ENCODE measurements at places on chromosomes 2 and 18. TPM values are rescaled to one million over a fixed set of nuclear protein-coding genes. Genes with fewer than 3 reads are reported as not detected.

DNA sequence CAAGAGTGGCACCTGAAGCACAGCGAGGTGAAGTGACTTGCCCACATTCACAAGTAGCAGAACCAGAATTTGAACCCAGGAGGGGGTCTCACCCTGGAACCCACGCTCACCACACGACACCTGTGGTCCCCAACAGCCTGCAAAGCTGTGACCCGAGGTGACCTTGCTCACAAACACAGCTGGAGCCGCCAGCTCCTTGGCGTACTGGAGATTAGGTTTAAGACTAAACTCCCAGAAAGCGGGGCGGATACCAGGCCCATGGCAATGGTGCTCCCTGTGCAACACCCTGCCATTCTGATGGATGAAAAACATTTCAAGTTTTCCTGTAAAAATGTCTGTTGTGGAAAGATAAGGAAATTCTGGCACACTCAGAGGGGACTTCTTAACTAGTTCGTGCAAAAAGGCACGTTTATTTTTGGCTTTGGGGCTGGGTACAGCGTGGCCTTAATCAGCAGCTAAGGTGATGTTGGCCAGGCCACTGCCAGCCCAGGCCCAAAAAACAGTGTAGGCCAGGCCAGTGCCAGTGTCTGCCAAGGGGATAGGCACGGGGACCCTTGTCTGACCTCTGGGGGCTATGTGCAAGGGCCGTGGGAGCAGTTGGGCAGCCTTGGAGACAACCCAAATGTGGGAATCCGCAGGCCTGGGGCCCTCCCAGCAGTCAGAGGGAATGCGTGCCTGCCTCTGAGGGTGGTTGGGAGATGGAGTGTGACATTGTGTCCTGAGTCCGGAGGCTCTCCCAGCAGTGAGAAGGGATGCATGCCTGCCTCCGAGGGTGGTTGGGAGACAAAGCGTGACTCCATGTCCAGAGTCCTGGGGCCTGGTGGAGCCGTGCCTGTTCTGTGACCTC, 185.0 kb upstream of the HS6ST1 start:
- DNase-seq, result peak; percentile 14

DNA sequence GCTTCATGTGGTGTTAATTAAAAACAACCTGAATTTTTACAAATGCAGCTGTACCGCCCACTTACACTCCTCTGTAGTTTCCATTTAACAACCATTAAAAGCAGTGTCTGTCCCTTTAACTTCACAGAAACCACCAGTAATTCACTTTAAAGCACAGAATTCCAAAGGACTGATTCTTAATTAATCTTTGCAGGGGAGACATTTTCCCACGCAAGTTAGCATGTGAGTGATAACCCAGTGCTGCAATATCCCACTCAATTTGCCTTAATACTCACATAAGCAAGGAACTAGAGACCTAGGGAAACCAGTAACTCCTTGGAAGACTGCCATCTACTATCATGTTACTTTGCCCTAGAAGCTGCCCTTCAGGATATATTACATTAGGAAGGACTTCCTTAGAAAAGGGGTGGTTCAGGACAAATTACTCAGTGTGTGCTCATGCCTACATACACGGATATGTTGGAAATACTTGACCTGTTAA, 102.3 kb downstream of the OSR1 start:
- DNase-seq, result no peak

DNA sequence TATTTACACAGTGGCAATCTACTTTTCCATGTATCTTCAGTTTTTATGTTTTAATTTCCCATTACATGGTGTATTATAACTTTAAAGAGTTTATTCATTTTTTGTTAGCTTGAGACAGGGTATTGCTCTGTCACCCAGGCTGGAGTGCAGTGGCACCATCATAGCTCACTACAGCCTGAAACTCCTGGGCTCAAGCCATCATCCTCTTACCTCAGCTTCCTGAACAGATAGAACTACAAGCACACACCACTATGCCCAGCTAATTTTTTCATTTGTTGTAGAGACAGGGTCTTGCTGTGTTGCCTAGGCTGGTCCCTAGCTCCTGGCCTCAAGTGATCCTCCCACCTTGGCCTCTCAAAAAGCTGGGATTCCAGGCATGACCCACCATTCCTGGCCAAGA, 66.8 kb downstream of the COA5 start:
- no peak for DNase-seq

Gene SRBD1
- 22.9 TPM for total RNA-seq
